ENCODE measurements at places on chromosomes 7 and 10.

DNA sequence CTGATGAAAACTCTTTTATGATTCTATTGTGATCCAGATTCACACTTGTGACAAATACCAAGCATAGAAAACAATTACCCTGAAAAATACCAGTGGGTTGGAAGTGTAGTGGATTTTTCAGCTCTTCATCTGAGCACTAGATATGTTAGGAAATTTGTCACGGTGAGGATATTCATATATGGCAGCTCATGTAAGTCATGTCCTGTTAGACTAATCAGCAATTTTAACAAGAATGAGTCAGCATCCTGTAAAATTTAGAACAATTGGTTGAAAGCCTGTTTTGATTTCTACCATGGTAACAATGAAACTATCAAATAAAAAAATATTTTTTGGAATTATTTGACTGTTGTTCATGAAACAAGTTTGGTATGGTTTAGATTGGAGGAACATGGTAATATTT lies 334.3 kb downstream of the CACNA2D1 start:
- no peak for DNase-seq

- DNase-seq: no peak
Observed at GRCh38 chr10:102230264-102230860, 4.3 kb downstream of the ELOVL3 start.

DNA sequence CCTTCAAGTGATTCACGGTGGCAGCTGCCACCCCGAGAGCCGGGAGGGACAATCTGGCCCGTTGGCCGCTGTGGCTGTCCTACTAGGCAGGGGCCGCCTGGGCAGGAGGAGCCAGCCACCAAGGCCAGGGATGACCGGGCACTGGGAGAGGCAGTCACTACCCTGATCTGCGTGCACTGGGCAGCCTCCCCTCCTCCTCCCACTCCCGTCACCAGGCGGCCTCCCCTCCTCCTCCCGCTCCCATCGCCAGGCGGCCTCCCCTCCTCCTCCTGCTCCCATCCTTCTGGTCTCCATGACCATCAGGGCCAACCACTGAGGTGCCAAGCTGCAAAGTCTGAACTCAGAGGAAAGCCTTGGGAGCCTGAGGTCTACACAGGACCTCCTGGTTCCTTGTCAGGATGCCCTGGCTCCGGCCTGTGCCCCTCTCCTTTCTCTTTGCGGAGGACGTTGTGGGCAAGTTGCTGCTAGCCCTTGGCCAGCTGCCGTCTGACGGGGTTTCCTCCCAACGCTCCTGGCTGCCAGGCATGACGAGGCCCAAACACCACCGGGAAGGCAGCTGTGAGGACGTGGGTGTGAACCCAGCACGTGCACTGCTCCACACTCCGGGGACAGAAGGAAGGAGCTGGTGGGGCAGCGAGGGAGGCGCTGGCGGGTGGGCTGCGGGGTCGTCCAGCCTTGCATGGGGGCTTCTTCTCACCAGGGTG lies 131.1 kb downstream of the WDR37 start:
- DNase-seq: no peak

DNA sequence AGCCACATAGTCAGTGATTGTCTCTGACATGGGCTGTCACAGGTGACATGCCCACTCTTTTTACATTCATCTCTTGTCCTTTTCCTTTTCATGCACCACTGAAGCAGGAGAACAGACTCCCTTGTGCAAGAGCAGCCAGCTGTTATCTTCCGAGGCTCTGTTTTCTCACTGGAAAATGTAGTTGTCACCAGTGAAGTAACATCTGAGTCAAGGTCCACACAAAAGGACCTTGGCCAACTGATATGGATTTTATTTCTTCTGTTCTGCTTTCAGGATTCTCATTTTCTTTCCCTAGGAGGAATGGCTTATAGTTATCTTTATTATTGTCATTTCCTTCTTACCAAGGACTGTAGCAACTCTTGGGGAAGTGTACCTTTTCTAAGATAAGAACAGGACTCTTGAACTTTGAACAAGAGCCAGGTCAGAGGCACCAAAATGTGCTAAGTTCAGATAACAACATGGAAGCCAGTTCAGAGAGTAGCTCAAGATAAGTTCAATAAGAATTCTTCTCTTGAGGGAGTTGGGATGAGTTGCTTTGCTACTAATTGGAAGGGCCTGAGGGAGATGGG lies 22.7 kb downstream of the AVPI1 start:
- no peak for DNase-seq

GRCh38 chr10:329361-330099 lies 194.3 kb downstream of the ZMYND11 start:
- DNase-seq: no peak

DNA sequence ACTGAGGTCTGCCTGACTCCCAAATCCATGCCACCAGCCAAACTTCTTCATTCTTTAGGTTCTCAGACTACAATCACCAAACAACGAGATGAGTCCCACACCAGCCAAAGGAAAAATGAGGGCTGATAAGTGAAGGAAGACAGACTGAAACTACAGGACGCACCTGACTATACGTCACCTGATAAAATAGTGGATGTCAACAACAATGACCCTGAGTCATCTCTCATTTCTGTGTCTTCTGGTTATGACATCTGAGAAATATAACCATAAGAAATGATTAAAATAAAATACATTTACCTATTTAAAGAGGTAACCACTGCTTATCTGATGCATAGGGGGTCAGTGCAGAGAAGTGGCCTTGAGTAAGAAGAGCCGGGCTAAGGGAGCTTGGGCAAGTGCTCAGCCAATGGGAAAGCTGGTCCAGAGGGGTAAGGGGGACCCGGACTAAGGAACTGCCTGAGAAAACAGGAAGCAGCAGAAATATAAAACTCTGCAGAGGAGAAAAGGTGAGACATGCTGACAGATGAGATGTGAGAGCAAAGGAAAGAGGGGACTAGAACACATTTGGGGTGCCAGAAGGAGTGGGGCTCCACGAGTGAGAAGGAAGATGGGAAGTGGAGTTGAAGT lies 51.8 kb downstream of the HIPK2 start:
- DNase-seq: no peak

GRCh38 chr10:30583778-30584415 lies 45.7 kb downstream of the LYZL2 start:
- no peak for DNase-seq

DNA sequence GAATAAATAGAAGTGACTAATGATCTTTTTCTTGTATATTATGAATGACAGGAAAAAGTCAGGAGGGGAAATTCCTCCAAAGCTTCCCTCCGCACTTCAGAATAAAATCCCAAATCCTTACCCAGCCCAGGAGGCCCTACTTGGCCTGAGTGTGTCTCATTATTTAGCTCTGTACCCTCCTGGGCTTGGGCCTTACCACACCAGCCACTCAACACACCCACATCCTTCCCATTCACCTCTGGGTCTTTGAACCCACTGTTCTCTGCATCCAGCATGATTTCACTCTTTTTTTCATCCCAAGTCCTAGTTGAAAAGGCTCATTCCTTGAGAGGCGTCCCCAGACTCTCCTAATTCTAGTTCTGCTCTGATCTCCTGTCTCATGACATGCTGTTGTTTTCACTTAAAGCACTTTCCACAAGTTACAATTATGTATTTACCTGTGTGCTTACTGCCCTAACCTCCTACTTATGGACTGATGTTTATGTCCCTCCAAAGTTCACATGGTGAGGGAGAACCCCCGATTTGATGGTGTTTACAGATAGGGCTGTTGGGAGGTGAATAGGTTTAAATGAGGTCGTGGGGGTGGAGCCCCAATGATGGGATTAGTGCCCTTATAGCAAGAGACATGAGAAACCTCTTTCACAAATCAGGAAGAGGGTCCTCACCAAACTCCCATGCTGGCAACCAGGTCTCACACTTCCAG lies 6.4 kb downstream of the NOD1 start:
- no peak for DNase-seq

- DNase-seq: no peak
Observed at GRCh38 chr10:93378039-93378438, 104.1 kb downstream of the MYOF start.

- DNase-seq: no peak
Observed at GRCh38 chr7:152107945-152108344, 82.5 kb downstream of the GALNT11 start.

DNA sequence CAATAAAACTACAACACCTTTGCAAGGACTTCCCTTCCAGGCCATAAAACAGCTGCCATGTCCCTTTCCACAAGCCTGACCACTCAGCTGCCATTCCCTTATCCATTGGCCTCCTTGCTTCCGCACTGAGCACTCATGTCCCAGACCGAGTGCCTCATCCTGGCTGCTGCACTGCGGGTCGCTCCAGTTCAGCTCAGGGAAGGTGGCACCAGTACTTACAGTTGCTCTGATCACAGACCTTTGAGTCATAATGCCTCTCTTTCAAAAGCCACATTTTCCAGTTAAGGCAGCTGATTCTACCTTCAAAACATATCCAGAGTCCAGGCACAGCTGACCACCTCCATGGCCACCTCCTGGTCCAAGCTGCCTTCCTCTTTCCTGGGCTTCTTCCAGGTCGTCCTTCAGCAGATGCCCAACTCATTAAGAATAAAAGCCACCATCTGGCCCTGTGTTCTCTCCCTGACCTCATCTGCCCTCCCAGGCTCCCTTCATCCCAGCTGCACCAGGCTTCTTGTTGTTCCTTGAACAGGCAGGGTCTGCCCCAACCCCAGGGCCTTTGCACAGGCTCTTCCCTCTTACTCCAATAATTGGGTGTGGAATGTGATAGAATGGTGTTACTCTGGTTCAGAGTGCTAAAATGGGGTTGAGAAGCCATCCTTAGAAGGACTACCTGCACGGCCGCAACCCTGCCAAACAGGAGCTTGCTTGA lies 64.5 kb downstream of the RAMP3 start:
- no peak for DNase-seq

DNA sequence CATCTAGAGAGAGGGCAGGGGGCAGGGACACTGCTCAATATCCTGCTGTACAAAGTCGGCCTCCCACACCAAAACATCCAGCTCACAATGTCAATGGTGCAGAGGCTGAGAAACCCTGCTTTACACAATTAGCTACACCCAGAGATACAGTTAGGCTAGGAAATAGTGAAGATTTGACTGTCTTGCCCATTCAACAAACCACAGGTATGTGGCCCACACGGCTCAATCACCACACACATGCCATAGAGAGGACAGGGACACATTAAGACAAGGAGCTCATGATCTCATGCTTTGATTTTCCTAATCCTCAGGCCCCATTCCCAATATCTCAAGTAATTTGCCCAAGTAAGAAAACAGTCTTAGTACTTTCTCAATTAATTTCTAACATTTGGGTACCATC lies 110.4 kb downstream of the OSBPL3 start:
- DNase-seq: no peak

GRCh38 chr7:20444030-20444800 lies 113.5 kb downstream of the ITGB8 start:
- DNase-seq: no peak

- DNase-seq: no peak
Observed at GRCh38 chr10:76882245-76882644, 755.4 kb downstream of the KCNMA1 start.

DNA sequence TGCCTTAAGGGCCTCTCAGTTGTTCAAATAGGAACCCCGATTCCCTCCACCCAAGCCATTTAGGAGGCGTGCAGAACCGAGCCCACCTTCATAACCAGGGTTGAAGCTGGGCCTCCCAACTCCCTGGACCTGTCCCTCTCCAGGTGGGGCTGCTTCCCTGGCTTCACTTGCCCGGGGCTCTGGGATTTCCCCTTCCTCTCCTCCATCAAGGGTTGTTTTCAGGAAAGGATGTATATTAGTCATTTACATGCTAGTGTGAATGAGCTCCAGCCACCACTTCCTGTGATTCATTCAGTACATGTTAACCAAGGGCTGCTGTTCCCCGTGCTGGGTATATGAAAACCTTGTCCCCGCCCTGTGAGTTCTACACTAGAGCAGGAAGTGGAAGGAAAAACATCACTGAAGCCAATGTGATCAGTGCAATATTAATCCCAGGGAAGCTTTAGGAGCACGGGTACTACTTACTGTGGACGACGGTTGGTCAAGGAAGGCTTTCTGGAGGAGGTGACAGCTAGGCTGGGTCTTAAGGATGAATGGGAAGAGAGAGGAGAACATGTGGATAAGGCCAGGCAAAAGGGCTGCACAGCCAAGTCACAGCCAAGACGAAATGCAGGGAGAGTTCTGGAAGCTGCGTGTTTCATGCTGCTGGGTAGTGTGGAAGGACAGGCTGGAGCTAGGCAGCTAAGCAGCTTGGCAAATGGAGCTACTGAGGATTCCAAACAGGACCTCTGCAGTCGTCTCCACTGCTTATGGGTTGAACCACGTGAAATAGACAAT lies 150.1 kb upstream of the SHH start:
- DNase-seq: no peak

GRCh38 chr7:74029089-74029785 lies 1.3 kb downstream of the ELN start:
- no peak for DNase-seq

DNA sequence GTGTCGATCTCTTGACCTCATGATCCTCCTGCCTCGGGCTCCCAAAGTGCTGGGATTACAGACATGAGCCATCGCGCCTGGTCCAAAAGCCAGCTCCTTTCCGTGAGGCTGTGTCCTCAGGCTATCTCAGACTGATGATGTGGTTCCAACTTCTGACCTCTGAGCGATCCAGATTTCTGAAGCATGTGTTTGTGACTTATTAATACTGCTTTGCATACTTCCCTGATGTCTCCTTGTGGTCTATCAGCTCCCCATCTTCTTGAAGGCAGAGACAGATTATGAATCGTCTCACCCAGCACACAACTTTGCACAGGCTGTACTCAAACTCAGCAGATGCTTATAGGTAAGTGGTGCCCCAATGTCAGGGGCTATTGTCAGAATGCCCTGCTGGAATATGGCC lies 2.0 kb upstream of the PLPP4 start:
- DNase-seq: no peak

- DNase-seq: no peak
Observed at GRCh38 chr7:94403546-94403945, 8.9 kb downstream of the COL1A2 start.

DNA sequence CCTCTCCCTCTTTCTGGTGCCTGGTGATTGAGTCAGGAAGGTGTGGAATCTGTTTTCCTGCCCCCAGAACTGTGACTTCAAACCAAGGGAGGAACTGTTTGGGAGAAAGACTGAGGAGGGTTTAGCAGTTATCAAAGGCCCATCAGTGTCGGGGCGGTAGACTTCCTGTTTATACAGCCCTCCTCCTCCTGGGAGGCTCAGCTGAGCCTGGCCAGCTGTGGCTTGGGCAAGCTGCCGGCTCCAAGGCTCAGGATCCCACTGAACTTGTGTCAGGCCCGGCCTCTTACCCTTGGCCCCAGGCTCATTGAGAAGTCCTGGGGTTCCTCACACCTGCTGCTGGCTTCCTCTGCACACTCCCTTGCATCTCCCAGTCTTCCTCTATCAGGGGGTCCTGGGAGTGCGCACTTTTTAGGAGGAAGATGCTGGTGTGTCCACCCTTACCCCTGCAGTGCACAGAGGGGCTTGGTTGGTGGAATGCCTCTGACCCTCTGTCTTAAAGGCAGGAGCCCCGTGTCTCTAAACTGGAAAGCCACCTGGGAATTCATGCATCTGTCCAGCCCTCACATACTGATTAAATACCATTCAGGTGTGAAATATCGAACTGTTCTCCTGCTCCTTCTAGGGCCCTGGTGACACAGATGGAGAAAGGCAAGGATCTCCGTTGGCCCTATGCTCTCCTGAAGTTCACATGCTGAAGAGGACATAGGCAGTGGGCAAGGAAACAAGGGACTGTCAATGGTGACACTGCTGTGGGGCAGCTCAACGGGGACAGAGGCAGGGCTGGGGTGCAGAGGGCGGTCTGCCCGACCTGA lies 32.4 kb downstream of the CXCL12 start:
- DNase-seq: no peak
